ENCODE measurements at places on chromosomes 13 and 19.

- DNase-seq = no peak
Observed at GRCh38 chr19:4234862-4235201, 5.5 kb downstream of the EBI3 start.

DNA sequence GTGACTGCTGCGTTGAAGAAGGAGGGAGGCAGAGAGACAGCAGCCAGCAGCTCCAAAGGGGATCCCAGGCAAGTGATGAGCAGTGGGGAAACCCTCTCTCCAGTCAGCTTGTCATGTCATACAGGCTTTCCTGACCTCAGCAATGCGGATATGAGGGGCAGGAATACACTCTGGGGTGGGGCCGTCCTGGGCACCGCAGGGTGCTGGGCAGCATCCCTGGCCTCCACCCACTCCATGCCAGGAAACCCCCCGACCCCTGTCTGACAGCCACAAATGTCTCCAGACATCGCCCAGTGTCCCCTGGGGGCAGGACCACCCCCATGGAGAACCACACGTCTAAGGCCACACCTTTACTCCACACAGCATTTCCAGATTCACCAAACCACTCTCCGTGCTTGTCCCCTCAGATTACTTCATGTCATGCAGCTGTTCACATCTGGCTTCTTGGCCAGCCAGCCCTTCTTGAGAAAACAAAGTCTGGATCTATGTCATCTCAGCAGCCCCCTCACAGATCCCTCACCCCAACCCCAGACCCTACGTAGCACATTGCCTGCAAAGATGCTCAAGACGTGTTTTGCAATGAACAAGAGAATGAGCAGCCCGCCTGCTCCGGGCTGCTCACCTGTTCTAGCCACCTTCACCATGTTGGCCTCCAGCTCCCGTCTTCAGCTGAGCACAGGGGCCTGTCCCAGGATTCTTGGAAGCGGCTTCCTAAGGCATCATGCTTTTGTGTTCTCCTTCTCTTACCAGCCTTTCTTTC, 46.5 kb downstream of the RFX2 start:
- no peak for DNase-seq

DNA sequence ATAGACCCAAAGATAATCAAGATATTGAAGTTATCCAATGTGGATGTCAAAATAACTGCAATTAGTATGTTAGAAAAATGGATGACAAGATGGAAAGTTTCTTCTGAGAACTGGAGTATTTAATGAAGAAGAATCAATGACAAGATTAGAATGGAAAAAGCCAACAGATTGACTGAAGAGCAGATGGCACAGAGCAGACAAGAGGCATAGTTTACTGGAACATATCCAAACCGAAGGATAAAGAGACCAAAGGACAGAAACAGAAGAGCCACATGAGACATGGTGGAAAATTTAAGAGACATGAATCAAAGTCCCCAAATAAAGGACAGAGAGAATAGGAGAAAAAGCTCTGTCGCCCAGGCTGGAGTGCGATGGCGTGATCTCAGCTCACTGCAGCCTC, 89.6 kb upstream of the RXFP2 start:
- no peak for DNase-seq

- no peak for DNase-seq
Observed at GRCh38 chr19:45138303-45138751, 22.5 kb downstream of the NKPD1 start.

DNA sequence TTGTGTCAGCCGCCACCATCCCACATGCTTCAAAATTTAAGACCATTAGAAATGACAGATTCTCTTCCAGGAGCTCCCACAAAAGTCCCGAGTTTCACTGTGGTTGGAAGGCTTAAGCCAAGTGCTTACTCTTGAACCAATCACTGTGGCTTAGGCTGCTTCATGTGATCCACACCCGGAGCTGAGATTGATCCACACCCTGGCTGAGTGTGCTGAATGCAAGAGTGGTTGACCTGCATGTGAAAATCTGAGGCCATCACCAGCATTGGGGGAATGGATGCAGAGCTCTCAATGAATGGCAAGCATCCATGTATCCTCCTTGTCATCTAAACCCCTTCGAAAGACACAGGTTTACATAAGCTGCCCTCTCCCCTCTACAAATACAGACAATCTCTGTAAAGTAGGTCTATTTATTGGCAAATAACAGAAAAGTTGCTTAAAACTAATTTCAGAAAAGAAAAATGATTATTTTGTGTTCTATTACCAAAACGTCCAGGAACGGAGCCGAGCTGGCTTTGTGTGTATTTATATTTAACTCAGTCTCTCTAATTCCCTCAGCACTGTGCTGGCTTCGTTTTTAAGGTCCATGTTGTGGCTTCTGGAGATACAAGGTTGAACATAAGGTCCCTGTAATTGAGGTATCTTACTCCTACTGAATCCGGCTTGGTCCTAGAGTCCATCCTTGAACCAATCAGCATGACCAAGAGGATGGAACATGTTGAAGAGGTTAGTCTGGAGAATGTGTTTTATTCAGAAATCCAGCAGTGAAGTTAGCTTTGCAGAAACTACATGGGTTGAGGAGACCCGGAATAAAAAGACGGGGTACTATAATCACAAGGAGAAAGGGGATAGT, 332.4 kb downstream of the LIG4 start:
- DNase-seq = no peak

GRCh38 chr19:28710278-28710677, 502.7 kb downstream of the UQCRFS1 start:
- peak; percentile 65 for DNase-seq

DNA sequence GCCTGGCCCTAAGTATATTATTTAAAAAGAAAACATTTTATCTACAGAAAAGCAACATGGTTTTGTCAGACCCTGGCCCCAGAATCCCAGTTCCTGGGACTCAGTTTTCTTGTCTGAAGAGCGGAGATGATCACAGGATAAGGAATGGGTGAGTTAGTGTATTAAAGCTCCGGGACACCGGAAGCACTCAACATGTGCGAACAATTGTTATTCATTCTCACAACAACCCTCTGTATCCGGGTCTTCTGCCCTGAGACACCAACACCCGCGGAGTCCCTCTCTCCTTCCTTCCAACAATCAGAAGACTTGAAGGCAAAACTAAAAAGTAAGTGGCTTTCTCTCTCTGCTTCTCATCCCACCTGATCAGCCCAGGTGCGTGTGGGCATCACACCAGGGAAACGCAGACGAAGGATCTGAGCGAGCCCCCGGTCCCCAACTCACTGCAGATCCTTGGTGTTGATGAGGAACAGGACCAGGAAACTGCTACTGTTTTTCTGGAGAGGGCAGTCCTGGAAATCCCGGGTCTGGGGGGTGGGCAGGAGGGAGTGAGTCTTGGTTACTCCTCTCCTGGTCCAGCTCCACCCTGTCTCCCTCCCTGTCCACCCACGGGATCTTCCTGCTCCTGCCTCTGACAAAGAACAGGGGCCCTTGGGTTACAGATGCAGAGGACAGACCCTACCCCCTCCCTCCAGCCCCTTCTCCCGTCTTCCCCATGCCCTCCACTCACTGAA, 2.0 kb downstream of the GPR108 start:
- DNase-seq = peak; percentile 83

- DNase-seq = no peak
Observed at GRCh38 chr19:54480051-54480450, 7.0 kb upstream of the CDC42EP5 start.

GRCh38 chr19:20453425-20453935, 112.1 kb downstream of the ZNF737 start:
- no peak for DNase-seq

GRCh38 chr19:5054551-5055456, 85.9 kb downstream of the KDM4B start:
- no peak for DNase-seq

DNA sequence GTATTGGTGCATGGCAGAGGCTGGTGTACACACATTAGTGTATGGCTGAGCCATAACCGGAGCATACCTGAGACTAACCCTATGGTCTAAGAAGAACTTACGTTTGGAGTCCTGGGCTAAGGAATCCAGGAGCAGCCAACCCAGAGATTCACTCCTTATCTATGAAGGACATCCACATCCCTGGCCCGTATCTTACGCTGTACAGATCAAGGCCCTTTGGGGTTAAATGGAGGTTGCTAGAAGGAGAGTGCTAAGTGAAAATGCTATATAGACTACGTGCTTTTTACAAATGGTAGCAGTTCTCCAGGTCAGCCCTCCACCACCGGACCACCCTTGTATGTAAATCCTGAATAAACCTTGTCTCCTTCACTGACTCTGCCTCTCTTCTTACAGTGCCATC, 1.9 kb upstream of the SUGT1 start:
- no peak for DNase-seq

DNA sequence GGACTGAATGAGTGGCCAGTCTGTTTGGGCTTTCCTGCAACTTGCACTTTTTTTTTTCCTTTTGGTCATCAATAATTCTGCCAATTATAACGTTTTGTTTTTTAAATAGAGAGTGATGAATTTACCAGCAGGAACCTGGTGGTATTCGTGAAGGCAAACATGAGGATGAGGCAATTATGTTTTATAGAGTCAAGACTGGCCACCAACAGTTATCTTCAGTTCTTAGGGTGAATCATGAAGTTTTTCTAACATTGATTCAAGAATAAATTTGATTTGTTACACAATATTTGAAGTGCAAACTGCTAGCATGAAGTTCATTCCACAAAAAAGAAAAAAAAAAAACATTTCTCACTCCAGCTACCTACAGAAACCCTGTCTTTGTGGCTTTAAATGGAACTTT, 244.5 kb downstream of the SPRY2 start:
- DNase-seq = no peak

- no peak for DNase-seq
Observed at GRCh38 chr13:73989244-73989843, 144.9 kb downstream of the KLF12 start.

GRCh38 chr13:97367016-97367822, 66.8 kb upstream of the RAP2A start:
- DNase-seq = no peak

DNA sequence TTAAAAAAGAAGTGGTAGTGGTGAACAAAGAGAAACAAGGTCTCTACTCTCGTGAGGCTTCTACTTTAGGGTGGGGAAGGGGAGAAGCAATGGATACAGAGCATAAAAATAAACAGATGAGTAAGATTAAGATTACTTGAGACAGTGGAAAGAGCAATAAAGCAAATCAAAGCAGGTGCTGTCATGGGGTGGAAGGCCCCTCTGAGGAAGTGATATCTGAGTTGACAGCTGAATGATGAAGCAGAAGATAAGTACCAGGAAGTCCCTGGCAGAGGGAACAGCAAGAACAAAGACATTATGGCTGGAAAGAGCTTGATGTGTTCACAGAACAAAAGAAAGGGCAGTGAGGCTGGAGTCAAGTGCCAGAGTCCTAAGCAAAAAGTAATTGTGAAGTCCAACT, 221.8 kb downstream of the ENOX1 start:
- DNase-seq = no peak

DNA sequence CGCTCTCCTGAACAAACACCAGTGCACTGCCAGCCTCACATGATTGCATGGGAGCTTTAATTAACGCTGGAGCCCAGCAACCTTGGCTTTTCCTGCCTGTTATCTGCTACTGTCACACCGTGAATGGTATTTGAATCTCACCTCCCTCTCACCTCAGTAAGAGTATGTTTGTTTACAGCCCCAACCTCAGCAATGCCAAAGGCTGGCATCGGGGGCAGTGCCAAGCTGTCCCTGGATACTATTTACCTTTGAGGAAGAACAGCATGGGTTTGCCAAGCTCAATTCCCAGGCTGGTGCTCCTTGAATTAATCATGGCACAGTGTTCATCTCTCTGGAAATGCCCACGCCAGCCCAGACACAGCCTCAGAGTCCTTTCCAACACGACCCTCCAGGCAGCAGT, 57.2 kb upstream of the SERPINE3 start:
- DNase-seq = no peak
